ENCODE measurements at places on chromosomes 1 and 21.

GRCh38 chr1:26075421-26076144 is 8.2 kb upstream of the TRIM63 start:
- DNase-seq, result no peak

DNA sequence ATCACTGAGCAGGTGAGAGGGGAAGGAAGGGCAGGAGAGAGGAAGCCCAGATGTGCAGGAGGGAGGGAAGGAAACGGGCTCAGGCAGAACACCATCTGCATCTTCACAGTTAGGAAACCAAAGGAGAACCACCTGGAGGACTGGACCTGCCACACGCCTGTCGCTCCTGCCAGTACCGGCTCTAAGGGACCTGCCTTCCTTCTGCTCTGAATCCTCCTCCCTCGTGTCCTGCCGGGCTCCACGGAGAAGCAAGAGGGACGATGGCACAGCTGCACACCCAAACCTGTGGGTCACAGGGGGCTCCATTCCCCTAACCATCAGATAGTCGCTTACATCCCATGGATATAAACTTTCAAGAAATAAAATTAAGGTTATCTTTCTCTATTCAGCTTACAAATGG is 56.1 kb downstream of the TOR1AIP2 start:
- no peak for DNase-seq

DNA sequence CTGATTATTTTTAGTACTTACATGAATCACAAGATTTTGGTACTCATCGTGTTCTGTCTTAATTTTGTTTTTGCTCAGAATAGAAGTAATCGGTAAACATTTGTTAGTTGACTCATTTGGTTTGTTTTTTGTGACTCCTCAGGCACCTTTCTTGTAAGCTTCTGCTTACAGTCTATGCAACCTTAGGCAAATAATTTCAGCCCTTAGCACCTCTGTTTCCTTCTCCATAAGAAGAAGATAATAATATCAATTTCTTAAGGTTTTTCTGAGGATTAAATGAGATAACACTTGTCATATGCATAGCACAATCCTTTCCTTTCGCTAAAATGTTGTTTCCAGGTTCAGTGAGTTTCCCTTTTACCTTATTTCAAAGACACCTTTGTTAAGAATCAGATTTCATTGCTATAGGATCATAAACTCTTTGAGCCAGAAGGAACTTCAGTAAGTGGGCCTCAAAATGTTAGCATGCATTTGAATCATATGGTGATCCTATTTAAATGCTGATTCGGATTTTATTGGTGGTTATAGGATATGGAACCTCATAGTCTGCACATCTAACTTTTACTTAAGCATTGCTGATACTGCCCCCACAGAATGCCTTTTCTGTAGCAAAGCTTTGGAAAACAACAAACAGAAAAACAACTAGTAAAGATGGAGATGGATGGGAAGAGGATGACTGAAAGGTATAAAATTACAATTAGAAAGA is 272.7 kb upstream of the CACYBP start:
- DNase-seq, result no peak

DNA sequence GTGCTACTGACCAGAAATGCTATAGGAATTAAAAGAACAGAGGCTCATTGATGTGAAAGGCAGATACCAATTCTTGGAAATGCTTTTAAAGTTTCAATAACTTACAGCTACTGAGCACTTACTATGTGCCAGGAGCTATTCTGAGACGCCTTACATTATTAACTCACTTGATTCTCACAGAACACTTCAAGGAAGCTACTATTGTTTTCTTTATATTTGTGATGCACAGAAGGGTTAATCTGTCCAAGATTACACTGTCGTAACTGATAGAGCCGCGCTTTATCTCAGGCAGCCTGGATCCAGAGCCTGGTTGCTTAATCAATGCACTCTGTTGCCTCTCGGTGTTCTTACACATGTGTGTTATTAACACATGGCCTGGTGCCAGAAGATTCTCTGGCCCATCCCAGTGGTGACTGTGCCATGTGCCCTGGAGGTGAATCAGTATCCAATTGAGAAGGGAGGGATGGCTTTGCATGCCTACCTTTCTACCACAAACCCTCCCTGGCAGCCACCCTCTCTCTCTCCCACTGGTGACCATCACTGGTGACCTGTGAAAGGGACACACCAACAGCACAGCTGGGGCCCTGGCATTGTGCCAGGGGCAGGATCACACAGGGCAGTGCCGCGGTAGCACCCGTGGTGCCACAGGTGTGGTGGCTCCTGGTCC is 8.8 kb downstream of the FMO1 start:
- DNase-seq, result peak; percentile 77

DNA sequence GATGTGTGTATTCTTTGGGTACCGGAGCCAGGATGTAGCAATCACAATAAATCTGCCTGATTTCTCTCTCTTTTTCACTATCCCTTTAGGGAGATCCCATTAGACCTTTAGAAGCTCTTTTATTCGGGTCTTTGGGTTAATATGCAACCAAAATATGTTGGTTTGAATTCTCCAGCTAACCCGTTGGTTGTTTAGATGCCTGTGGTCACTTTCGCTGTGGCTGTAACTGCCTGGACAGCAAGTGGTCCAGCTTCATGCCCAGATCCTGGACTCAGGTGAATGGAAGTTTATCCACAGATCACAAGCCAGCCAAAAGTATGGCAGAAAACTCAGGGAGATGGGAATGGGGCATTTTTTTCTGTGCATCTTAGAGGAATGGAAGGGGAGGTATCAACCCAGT is 12.3 kb downstream of the KAZN start:
- no peak for DNase-seq

GRCh38 chr1:185886046-185886445 is 151.9 kb downstream of the HMCN1 start:
- no peak for DNase-seq

DNA sequence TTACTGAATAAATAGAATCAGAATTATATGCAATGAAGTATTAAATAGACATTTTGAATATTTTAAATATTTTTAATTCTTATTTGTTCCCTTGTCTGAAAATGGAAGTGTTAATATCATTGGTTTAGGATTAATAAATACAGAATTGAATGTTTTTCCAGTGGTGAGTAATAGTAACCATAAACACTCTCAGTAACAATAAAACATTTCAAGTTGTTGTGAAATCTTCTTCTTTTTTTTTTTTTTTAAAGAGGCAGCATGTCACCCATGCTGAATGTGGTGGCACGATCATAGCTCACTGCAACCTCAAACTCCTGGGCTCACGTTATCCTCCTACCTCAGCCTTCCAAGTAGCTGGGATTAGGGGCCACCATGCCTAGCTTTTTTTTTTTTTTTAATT is 86.2 kb upstream of the ZBTB18 start:
- DNase-seq, result no peak

DNA sequence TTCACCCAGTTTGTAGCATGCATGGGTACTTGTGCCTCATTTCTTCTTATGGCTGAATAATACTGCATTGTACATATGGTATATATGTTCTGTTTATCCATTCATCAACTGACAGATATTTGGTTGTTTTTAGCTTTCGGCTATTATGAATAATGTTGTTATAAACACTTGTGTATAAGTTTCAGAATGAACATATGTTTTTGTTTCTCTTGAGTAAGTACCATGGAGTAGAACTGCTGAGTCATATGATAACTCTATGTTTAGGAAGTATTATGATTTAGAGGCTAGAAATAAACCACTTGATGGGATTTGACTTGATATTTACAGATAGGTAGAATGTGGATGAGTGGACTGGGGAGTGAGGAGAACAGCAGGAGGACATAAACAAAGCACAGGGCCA is 48.6 kb downstream of the WNT2B start:
- DNase-seq, result peak; percentile 29

DNA sequence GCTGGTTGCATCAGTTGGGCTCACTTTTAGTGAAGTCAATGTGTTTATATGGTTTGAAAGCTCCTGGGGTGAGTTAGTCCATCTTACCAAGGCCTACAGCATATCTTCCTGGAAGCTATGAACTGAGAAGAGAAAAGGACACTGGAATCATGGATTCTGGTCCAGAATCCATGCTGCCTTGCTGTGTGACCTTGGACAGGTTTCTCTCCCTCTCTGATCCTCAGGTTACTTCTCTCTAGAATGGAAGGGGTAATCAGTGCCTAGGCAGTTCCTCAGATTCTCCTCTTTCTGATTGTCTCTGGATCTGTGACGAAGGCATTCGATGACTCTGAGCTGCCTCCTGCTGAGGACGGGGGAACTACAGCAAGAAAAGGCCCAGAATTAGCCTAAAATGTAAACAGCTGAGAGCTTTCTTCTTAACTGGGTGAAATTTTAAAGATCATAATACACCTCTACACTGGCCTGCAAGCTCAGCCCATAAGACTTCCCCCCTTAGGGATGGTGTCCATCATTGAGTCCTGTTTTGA is 425.0 kb upstream of the VAMP3 start:
- no peak for DNase-seq

GRCh38 chr1:102219463-102219862 is 222.7 kb upstream of the OLFM3 start:
- DNase-seq, result no peak

DNA sequence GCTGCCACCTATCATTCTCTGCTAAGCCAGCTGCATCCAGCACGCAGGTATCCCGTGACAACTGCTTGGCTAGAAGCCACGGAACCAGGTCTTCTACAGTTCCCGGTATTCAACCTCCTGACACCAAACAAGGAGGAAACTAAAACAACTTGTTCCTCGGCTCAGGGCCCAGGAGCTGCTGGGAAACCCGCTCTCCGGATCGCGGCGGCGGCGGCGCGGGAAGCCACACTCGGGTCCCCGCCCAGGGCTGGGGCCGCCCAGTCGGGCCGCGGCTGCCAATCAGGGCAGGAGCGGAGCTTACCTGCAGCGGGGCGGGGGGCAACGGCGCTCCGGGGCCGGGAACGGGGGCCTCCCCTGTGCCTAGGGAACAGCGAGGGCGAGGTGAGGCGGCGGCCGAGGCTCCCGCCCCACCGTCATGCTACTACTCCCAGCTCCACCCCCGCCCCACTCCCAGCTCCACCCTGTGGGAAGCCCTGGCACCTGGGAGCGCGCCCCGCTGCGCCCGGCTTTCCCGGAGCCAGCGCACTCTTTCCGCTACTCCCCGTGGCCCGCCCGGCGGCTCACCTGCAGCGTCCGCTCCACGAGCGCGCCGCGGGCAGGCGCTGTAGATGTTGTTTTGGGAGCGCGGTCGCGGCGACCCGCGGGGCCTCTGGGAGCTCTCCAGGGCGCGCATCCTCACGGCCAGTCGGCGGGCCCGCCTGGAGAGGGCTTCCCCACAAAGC is 12.1 kb downstream of the IL24 start:
- no peak for DNase-seq

DNA sequence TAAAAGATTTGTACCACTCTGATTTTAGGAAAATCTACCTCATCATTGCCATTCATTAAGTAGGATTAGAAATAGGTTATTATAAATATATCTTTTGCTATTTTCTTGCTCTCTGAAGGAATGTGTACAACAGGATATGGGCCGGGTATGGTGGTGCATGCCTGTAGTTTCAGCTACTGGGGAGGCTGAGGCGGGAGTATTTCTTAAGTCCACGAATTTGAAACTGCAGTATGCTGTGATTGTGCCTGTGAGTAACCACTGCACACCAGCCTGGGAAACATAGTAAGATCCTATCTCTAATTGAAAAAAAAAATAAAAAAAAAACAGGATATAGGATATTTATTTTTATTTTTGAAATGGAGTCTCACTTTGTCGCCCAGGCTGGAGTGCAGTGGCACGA is 50.0 kb downstream of the CLIC4 start:
- DNase-seq, result no peak

DNA sequence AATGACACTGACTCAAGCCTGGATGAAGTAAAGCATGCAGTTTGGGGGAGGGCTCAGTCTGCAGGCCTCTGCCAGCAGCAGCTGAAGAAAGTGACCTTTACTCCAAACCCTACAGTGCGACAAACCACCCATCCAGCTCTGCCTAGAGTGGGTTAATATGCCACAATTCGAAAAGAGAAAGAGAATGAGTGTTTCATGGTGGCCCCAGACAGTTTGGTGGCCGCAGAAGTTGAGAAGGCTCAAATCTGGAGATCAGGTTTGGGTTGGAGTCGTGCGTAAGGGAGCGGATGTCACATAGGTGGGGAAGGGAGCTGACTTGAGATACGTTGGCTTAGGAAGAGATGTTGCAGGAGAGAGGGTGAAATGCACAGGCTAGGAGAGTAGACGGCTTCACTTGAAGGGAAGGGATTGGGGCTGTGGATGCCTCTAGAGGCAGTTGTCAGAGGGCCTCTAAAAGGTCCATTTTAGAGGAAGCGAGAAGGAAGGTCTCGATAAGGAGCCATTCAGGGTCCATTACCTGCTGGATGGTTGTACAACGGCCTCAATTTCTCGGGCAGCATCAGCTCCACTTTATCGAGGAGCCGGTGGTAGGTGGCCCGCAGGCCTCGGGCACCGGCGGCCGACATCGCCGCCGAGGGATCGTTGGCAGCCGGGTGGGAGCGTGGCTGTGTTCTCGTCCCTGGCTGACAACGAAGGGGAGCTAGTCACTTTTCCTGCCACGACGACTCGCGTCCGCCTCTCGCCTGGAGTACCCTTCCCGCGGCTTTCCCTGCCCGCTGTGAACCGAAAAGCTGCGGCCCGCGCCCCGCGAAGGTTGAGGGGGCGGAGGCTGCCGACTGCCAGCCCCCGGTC is 1.0 kb upstream of the DCAF6 start:
- peak; percentile 34 for DNase-seq

DNA sequence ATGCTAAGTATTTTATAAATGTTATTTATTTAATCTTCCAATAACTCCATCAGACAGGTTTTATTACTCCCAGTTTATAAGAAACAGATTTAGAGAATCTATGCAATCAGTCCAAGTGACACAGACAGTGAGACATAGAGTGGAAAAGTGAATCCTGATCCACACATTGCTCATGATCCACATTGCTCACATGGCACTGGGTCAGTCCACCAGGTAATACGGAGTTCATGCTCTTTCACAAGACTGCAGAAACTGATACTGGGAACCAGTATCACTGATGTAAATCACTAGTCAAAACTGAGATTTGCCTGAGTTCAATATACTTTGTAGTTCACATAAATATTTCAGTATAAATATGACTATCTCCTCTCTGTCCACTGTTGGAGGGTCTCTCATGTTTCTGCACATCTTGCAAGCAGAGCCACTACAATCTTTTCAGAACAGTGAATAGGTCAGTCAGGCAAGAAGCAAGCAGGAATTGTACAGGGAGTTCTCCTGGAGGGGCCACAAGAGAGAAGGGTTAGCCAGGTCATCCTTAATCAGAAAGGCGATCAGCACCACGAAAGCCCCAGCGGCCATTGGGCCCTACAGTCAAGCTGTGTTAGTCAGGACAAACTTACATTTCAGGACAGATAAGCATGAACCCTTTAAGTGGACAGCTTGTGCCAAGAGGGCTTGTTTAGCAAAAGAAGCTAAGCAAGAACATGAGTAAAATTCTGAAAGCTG is 275.4 kb upstream of the NR5A2 start:
- no peak for DNase-seq

Measured in RPMI7951 (cell line).